Thyroid gland (tissue), 4 donors: ENCODE measurements at places on chromosomes 11 and 22.

DNA sequence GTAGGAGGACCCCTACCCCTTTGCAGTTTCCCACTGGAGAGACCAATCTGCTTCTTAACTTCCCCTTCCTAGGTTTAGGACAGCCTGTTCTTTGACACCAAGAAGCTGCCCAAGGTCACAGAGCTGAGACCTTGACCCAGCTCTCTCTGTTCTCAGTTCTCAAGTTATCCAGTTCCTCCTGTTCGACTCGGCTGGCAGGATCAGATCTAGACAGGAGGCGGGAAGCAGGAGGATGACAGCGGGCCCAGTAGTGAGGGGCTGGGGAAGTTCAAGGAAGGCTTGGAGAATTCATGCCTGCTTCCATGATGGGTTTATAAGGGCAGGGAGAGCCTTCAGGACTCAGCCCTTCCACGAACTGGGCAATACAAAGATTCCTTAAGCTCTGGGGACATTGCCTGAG, 210.6 kb downstream of the DSCAML1 start:
- DNase-seq: no peak

- DNase-seq: no peak
Observed at GRCh38 chr11:122048401-122048800, 67.6 kb downstream of the BLID start.

GRCh38 chr22:46054091-46055073, 77.4 kb upstream of the WNT7B start:
- DNase-seq: peak; percentile 63

GRCh38 chr11:2507212-2507901, 62.5 kb downstream of the KCNQ1 start:
- no peak for DNase-seq

GRCh38 chr11:42422090-42422489, 889.7 kb upstream of the API5 start:
- DNase-seq: no peak

- DNase-seq: no peak
Observed at GRCh38 chr11:133386852-133387251, 145.4 kb downstream of the OPCML start.

DNA sequence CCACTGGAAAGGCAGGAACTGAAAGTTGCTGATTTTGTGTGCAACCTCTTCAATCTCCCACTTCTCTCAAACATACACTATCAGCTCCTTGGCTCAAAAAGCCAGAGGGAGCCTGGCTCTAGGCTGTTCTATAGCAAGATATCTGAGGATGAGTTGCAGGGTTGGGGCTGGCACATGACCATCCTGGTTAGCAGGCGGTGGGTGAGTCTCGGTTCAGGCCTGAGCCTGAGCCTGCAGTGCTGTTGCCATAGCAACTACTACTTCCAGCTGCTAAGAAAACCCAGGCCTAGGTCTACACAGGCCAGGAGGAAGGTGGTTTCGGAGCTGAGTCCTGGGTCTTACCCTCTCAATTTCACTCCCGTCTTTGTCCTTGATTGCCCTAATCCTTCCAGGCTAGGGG, 39.0 kb downstream of the CWC15 start:
- DNase-seq: no peak

DNA sequence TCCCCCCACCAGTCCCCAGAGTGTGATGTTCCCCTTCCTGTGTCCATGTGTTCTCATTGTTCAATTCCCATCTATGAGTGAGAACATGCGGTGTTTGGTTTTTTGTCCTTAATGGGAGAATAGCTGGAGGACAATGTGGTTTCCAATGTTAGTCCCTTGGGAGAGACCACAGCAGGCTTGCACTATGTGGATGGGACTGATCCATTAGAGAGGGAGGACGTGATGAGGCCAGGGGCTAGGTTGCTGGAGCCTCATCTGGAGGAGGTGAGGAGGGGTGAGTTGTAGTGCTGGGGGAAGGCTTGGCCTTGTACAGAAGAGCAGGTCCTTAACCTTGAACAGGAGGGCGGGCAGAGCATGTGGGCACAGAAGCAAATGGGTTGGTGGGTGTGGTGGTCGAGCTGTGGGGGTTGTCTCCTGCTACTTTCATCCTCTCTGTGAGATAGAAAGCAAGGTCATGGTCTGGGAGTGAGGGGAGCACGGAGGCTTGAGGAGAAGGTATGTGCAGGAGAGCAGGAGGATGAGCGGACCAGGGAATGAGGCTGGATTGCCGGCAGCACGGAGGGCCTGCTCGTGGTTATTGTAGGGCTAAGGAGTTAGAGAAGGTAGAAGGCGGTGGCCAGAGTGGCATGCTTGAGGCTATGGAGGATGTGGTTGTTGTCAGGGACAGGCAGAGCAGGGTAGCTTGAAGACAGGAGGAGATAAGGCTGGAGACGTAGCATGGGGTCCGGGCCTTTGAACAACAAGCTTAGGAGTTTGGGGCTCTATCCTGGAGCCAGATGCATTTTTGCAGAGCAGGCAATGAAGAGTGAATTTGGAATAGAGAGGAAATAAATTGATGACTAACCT, 11.2 kb upstream of the SREBF2 start:
- DNase-seq: no peak

DNA sequence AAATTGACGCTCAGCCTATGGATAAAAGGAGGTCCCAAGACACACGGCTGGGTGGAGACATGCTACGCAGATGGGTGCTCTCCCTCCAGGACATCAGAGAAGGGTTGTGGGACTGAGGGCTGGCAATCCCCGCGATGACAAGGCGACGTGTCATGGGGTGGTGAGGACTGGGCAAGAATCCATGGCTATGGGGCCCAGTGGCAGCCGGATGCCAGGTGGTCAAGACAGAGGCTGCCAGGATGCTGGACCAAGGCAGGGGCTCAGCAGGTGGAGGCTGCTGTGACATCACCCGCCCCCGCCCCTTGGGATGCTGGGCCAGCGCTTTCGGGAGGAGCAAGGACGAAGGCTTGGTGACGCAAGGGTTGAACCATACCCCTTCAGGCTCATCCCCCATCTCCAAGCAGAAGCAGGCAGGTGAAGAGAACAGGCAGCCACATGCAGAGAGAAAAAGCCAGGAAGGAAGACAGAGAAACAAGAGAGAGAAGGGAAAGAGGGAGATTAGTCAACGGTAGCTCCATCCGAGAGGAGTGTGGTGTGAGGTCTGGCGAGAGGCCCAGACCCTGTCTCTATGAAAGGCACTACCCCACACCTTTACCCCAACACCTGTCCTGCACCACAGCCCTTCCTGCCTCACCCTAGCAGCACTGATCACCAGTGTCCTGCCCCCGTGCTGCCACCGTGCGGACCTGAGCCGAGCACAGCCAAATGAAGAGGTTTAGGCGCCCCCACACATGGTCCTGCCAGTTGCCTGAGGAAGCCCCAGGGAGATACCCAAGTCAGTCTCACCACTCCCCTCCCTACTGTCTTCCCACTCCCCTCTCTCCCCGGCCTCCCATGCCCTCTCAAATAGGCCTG, 24.1 kb upstream of the RASL10A start:
- DNase-seq: no peak

DNA sequence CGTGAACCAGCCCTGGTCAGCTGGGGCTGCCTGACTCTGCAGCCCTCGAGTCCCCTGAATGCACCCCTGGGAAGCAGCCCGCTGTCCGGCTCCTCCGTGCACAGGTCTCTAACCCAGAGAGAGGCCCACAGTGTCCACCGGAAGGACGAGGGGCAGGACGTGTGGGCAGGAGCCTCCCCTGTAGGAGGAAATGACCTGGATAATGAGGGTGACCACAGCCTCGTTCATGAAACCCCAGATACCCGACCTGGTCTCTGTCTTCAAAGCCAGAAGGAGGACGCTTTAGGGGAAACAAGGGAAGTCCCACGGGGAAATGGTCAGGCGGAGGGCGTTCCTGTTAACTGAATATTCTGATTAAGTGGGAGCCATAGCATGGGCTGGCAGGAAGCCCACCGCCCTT, 23.3 kb downstream of the LIF start:
- DNase-seq: no peak

GRCh38 chr11:108994887-108995286, 330.0 kb downstream of the DDX10 start:
- no peak for DNase-seq

GRCh38 chr11:890794-891540, 19.6 kb downstream of the CHID1 start:
- DNase-seq: no peak

GRCh38 chr11:67006029-67006884, 16.7 kb upstream of the SYT12 start:
- no peak for DNase-seq

DNA sequence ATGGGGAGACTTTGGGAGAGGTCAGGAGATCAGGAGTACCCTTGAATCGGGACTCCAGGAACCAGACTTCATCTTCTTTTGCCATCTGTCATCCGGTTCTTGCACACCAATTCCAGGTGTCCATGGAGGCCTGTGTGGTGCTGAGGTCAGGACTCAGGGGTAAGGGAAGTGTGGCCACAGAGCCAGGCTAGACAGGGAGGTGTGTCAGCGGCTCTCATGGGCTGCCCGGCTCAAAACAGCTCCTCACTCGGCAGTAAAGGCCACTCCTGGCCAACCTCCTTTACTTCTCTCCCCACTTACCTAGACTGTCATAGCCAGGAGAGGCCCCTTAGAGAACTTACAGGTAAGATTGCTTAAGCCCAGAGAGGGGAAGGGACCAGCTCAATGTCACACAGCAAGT, 75.7 kb upstream of the NECTIN1 start:
- DNase-seq: no peak

GRCh38 chr22:37119872-37120271, 10.4 kb upstream of the TMPRSS6 start:
- DNase-seq: no peak

- no peak for DNase-seq
Observed at GRCh38 chr11:129167315-129167714, 24.8 kb downstream of the ARHGAP32 start.

DNA sequence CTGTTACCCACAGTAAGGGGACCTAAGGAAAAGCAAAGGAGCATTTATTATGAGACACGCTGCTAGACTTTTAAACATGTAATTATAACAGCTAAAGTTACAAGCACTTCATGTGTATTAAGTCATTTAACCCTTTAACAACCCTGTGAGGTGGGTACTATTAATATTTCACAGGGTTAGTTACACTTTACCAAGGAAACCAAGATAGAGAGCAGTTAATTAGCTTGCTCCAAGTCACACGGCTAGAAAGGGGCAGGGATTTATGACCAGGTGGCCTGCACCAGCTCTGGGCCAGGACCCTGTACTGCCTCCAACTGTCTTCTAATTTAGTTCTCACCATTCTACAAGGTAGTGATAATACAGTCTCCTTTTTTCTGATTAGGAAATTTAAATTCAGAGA, 74.9 kb downstream of the RPL27A start:
- DNase-seq: no peak

- DNase-seq: no peak
Observed at GRCh38 chr11:126597041-126597440, 241.6 kb downstream of the ST3GAL4 start.

DNA sequence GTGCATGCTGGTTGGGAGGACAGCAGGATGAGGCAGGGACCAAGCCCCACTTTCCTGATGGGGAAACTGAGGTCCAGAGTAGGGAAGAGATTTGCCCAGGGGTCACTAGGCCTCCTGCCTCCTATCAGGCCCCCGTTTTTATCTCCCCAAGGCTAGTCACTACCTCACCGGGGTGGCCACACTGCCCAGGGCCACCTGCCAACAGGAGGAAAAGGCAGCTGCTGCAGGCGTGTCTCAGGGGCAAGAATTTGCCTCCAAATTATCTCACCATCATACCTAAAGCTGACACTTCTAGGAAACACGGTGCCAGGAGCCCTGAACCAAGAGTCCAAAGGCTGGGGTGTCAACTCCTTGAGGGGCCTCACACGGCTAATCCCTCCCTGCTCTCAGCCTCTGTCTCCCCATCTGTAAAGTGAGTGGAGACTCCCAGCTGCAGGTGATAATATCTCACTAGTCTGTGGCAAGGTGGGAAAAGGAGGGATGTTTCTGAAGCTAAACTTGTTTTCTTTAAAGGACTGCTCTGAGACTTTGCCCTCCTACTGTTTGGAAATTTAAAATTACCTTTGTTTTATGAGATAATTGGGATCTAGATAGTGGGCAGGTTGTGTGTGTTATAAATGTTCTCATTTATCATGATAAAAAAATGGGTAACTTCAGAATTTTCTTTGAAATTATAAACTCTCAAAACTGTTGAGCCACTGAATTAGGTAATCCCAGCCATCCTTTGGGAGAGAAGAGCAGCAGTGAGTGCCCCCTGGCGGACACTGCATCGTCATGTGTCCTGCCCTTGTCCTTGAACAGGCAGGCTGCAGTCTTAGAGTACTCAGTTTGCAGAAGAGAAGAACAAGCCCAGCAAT, 60.0 kb downstream of the MYO7A start:
- DNase-seq: peak; percentile 87

- DNase-seq: no peak
Observed at GRCh38 chr22:23419931-23420330, 160.2 kb downstream of the IGLL1 start.

- no peak for DNase-seq
Observed at GRCh38 chr11:130423541-130424142, 4.8 kb downstream of the ADAMTS8 start.

DNA sequence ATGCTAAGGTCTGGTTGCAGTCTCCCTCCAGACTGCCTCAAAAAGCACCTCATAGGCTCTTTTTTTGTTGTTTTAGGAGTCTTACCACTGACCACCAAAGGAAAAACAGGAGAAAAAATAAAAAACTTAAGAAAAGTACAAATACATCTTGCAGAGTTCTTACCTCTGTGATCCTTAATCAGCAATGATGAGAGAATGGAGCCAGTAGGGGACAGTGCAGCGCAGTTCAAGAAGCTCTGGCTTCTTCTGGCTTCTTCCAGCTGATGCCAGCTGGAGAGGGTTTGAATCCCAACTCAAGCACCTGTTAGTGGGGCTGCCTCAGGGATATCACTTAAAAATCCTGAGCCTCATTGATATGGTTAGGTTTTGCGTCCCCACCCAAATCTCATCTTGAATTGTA, 223.3 kb upstream of the ISX start:
- DNase-seq: no peak

DNA sequence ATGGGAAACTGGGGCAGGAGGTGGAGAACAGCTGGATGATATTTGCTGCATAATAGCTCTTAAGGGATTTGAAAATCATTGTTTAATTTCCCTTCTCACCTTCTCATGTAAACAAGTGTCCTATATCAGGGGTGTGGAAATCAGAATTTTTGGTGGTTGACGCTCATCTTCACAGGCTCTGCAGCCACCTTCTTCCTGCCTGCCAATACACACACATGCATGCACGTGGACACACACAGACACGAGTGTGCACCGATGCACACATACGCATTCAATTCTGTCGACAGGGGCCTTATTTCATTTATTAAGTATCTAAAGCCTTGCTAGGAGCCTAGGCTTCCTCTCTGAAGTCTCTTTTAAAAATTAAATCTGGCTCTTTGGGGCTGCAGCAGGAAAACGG, 349.4 kb upstream of the NCAM1 start:
- no peak for DNase-seq

GRCh38 chr11:69880041-69880825, 61.0 kb upstream of the FGF3 start:
- DNase-seq: no peak
